ENCODE measurements at places on chromosomes 3 and 15.

- DNase-seq = no peak
These were observed 77.4 kb downstream of the CHCHD6 start for GRCh38 chr3:126781406-126781805.

DNA sequence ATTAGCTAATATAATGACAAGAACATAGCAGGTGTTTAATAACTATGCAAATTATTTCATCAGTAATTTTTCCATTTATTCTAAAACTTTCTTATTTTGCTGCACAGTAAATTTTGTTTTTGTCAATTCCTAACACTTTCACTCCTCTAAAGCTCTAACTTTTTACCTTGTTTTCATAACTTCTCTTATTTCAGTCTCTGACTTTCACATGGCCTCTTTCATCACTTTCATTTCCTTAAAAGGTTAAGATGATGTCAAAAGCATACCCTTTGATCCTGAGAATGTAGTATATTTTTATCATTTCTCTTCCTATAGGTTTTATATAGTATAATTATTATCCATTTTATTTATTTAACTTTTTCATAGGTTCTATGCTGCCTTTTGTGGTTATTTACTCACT, 1325.8 kb upstream of the ALCAM start:
- DNase-seq = no peak

GRCh38 chr15:80068578-80068977, 9.1 kb downstream of the ZFAND6 start:
- no peak for DNase-seq

DNA sequence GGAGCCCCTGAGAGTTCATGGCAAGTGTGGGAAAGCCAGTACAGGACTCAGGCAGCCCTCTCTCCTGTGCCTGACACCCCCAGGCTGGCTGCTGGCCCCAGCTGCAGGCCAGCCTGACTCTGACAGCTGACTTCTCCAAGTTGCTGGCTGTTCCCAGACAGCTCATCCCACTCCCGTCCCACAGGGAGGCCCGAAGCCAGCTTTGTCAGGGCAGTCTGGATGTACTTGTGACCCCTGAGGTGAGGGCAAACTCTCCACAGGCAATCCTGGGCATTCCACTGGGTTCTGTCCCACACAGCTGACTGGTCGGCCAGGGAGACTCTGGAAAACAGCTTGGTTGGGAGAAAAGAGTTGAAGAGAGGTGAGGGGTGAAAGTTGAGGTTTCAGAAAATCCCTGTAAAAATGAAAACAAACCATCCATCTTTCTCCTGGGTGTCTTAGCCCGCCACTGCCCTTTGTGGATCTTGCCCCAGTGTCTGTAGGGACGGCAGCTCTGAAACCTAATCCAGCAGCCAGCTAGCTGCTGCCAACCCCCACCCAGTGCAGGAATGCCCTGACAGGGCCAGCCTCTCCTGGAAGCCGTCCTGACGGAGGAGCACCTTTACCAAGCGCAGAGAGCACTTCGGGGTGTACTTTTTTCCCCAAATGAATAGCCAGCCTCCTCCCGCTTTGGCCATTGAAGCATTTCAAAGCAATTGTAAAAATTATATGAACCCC, 87.9 kb downstream of the DNAJB8 start:
- DNase-seq = no peak

DNA sequence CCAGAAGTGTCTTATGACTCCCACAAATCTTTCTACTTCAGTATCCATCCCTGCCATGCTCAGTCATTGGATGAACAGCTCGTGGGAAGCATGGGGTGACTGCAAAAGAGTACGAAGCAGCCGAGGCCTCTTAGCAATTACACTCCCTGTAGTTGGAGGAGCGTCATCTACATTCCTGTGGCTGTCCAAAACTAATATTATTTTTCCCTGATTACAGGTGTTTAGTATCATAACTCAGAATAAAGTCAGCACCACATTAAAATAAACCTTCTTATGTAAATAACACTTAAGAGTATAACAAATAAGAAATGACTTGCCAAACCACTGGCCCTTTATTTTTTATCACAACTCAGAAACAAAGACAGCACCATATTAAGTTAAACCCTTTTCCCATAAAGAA, 141.5 kb downstream of the PLOD2 start:
- DNase-seq = no peak

Data from stimulated activated CD8-positive, alpha-beta memory T cell treated with anti-CD3 and anti-CD28 coated beads, Interleukin-7, amount 100 ng/mL, for 4 hours (primary cell).